PC-3 (cell line): ENCODE measurements at places on chromosomes 6 and 20. TPM values are rescaled to one million over a fixed set of nuclear protein-coding genes. Genes with fewer than 3 reads are reported as not detected.

The TREML4 gene
- total RNA-seq = not detected in 2 replicates

The TAGAP gene
- not detected in 2 replicates for total RNA-seq

The ISM1 gene
- not detected in 2 replicates for total RNA-seq

The HLA-DQA1 gene
- not detected in 2 replicates for total RNA-seq

The RHAG gene
- not detected in 2 replicates for total RNA-seq

The TRAPPC3L gene
- total RNA-seq = not detected in 2 replicates

The ASIP gene
- not detected in 2 replicates for total RNA-seq

The RAET1L gene
- 1.1 and 3.6 TPM in 2 replicates for total RNA-seq

The CLDN20 gene
- total RNA-seq = not detected in 2 replicates

The SNAP91 gene
- not detected in 2 replicates for total RNA-seq

The PRRT1 gene
- 1.5 TPM in 1 of 2 replicates, not detected in the other for total RNA-seq

The ABCC10 gene
- total RNA-seq = 23.1 and 40.5 TPM in 2 replicates

The DDX27 gene
- 80.8 and 97.3 TPM in 2 replicates for total RNA-seq

The SIRPA gene
- 12.8 and 17.3 TPM in 2 replicates for total RNA-seq

The DCDC2 gene
- 0.11 TPM in 1 of 2 replicates, not detected in the other for total RNA-seq

The SMPDL3A gene
- total RNA-seq = 2.7 and 4.6 TPM in 2 replicates

The SASH1 gene
- 9.8 and 10.5 TPM in 2 replicates for total RNA-seq

The B3GAT2 gene
- total RNA-seq = not detected in 2 replicates

The FNDC1 gene
- not detected in 2 replicates for total RNA-seq

The DYNLT2 gene
- 0.51 and 1.5 TPM in 2 replicates for total RNA-seq

The MAPK13 gene
- 36.9 and 41.4 TPM in 2 replicates for total RNA-seq

The SERAC1 gene
- 3.9 and 5.0 TPM in 2 replicates for total RNA-seq

The SEL1L2 gene
- not detected in 2 replicates for total RNA-seq

The PSORS1C1 gene
- total RNA-seq = 2.0 and 5.5 TPM in 2 replicates

The CST8 gene
- not detected in 2 replicates for total RNA-seq

The SLC2A4RG gene
- 116 TPM in 2 replicates for total RNA-seq

The ZBP1 gene
- 0.12 TPM in 1 of 2 replicates, not detected in the other for total RNA-seq

The WFDC10B gene
- not detected in 2 replicates for total RNA-seq

The RFX6 gene
- total RNA-seq = 0.15 and 0.17 TPM in 2 replicates

The SOBP gene
- total RNA-seq = 0.15 and 0.17 TPM in 2 replicates

The VGLL2 gene
- not detected in 2 replicates for total RNA-seq

The SNRPB gene
- total RNA-seq = 664 and 677 TPM in 2 replicates

The CNR1 gene
- total RNA-seq = not detected in 2 replicates

The EEF1A2 gene
- total RNA-seq = 463 and 559 TPM in 2 replicates
